Adipocyte (in vitro differentiated cells): ENCODE measurements at places on chromosomes 4 and X.
A peak's percentile ranks its signal among the peaks of the same experiment; 100 is the strongest.

DNA sequence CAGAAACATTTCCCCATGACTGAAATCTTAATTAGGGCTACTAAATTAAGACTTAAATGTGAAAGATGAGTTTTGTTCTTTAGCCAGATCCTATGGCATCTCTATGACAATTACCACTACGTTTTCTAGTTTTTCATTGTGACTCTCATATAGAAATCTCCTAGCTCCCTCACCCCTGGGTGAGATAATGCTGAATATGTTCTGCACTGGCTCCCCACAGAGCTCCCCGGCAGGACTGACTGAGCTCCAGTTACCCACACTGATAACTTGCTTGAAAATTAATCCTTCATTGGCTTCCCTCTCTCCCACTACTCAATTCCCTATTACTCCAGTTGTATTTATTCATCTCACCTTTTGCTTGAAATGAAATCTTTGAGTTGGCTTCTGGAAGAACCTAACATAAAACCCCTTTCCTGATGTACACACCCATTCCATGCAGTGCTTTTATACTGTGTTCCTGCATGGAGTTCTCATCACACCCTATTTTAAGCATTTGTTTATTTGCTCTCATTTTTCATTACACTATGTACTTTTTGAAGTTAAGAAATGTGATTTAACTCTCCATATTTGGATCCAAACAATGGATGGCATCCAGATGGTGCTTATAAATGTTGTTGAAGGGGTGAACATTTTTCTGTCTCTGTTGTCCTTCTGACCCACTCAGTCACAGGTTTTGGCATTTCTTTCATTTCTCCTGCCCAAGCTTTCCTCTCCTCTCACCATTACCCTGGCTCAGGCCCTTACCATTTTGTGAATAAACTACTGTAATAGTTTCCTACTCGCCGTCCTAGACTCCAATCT, 623.4 kb downstream of the SPRY1 start:
- no peak for DNase-seq

DNA sequence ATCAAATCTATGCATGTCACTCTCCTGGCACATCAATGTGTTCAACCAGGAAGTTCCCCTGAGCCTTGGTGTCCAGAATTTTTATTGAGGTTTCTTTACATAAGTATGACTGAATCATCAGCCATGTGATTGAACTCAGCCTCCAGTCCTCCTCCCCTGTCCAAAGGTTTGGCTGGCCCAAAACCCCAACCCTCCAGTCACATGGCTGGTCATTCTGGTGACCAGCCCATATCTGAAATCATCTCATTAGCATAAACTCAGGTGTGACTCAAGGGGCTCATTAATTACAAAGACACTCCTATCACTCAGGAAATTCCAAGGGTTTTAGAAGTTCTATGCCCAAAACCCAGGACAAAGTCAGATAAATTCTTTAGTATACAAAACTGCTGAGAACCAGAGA, 20.6 kb upstream of the SUPT20HL2 start:
- no peak for DNase-seq

DNA sequence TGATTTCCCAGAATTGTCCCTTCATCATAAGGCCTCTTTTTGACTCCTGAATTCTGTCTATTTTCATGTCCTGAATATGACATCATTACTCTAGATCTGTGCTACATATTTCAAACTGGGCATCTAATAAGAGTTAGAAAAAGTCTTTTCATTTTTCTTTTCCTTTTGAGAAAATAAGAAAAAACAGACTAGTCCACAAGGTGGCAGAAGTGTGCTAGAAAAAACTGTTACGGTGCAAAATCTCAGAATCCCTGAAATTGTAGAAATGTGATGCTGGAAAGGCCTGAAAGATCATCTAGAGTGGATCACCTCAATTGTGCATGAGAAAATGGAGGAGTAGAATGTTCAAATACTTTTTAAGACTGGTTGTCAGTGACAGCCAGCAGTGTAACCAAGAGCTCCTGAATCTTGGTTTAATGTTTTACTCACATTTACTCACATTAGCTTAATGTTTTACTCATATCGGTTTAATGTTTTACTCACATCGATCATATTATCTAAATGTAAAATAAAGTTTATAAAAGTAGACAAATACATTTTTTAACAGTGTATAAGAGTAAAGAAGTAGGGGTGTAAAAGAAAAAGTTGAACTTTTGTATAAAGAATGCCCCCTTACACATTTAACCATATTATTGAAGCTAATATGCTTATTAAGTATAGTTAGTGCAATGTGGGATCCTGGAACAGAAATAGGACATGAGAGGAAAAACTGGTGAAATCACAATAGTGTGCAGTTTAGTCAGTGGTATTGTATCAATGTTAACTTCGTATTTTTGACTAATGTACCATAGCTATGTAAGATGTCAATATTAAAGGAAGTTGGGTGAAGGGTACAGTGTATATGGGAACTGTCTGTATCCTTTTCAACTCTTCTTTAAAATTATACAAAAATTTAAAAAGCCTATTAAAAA, 15.2 kb downstream of the ASB11 start:
- peak; percentile 67 for DNase-seq

- peak; percentile 8 for DNase-seq
Observed at GRCh38 chrX:41014776-41015360, 70.4 kb upstream of the USP9X start.

DNA sequence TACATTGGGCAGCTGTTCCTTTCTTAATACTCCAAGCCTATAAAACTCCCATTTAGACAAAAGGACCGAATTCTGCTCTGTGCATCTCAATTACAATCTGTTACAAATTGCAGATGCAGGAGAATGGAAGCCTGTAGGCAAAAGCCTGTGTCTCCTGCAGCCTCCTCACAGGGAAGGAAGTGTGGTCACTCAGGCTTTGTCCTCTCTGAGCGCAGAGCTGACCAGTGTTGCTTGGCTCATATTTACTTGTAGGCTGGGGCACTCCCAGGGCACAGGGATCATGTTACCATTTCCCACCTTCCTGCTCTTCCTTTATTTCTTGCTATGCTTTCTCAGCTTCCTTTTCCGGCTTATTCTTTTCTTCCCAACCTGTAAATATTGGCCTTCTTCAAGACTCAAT, 15.7 kb downstream of the SUPT20HL2 start:
- DNase-seq, result peak; percentile 15
